ENCODE measurements at places on chromosomes 1 and 21.

- DNase-seq: peak; percentile 8
Measured at GRCh38 chr21:31142600-31142999, 104.3 kb upstream of the KRTAP19-8 start.

GRCh38 chr1:229835226-229835625 is 209.2 kb downstream of the URB2 start:
- DNase-seq: no peak

DNA sequence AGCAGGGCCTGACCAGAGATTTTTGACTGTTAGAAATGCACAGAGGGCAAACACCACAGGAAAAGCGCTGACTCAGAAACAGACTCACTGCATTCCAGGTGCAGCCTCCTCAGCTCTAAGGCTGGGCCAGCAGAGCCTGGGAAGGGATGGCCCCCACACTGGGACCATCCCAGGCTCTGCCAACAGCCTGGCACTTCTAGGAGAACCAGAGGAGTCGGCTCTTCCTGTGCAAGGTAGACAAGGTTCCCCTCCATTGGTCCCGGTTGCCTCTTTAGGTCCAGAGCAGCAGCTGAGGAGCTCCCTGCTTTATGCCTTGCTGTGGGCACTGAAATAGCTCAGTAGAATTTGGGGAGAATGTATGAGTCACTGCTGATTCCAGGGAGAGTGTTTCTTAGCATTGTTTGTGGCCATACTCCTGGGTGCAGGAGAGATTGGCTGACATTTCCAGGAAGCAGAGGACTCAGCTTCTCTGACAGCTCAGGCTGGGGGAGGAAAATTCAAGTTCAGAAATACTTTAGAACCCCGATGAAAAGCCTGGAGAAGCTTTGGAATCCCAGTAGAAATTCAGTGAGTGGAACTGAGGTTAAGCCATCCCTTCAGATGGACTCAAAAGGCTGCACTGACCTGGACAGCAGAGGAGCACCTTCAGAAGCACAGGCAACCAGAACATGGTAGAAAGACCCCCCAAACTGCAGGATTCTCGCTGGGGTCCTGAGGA is 19.7 kb downstream of the PRAMEF1 start:
- no peak for DNase-seq

DNA sequence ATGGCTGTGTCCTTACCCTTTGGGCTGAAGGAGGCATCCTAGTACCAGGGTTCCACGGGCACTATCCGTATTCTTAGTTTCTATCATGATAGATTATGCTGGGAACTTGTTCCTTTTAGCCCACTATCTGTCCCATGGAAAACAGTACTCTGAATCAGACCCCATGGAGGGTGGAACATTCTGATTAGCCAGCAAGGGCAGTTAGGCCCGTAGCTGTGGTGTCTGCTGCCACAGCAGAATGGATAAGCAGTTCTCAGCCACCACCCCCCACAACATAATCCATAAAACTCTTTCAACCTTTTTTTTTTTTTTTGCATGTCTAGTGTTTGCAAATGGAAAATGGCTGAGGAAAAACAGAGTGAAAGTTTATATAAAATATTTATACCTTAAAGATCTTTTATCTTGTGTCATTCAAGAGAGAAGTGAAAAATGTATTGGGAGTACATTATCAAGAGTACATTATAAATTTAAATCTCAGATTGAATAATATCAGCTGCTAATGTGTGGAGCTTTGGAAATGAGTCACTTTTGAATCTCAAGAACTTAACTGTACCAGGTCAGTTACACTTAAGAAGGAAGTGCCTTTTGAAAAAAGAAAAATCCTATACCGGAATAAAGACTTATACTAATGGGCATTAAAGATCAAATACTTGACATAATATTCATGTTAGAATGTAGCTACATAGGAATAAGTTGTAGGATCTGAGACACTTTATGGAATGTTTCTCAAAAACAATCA is 80.3 kb downstream of the NFIA start:
- DNase-seq: no peak

DNA sequence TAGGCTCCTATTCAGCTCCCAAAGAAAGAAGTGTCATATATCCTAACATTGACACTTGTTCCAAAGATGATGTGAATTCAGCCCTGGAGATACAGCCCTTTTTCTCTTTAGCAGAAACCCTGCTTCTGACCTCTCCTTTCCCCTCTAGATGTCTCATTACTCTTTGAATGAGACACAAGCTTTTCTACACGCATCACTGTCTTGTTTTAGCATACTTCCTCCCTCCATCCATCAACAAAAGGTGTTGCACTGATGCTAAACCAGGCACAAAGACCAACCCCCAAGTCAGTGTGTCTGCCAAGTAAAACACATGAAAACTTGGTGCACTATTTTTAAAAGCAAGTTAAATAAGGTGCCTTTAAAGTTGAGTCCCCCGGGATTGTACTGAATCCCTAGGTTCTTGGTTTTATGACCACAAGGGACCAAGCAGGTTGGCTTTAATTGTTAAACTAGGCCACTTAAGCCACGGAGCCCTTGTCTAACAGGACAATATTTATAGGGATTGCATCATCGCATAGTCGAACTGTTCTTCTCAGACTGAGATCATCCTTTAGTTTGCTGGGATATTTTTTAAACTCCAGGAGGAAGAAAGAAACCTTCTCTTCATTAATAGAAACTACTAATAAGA is 101.0 kb upstream of the GUCA2B start:
- no peak for DNase-seq

DNA sequence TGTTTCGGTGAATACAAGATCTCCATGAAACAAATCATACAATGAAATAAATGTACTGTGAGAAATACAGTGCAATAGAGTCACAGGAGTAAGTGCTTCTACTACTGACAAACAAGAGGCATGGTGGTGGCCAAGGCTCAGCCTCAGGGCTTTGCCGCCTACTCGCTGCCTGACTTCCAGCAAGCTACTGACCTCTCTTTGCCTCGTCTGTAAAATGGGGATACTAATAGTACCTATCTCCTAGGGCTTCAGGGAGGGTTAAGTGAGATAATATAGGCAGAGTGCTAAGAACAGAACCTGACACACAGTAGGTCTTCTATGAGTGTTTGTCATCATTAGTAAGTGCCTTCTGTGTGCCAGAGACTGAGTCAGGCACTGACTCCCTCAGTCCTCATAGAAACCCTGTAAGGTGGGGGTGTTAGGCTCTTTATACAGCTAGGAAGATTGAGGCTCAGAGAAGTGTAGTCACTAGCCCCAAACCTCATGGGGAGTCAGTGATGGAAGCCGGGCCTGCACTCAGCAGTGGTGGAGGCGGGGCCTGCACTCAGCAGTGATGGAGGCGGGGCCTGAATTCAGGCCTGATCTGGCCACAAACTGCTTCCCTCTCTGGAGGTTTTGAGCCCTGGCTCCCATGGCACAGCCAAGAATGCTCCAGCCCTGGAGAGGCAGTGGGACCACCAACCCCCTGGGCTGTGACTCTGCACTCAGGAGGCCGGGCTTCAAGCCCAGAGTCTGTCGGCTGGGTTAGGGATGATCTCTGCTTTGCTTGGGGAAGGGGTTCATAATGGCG is 6.8 kb downstream of the BSND start:
- no peak for DNase-seq

- DNase-seq: no peak
Measured at GRCh38 chr1:41045740-41046139, 24.2 kb upstream of the SLFNL1 start.

DNA sequence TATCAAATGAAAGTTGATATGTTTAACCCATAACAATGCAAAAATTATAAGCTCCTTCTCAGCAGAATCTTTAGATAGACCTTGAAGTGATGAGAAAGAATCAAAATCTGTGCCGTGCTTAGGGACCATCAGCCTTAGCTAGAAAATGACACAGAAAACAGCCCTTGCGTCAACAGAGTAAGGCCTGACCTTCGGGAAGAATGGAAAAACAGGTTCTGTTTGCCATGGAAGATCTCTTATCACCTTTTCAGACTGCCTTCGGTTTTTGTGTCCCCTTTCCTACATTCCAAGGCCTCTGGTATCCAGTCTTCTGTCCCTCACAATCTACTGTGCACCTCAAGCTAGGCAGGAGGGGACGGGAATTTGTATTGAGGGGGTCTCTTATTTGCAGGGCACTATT is 37.6 kb upstream of the DPT start:
- DNase-seq: no peak

- DNase-seq: peak; percentile 95
Measured at GRCh38 chr21:41663805-41664788, 102.8 kb downstream of the RIPK4 start.

- no peak for DNase-seq
Measured at GRCh38 chr1:41655632-41656031, 171.1 kb upstream of the EDN2 start.

- no peak for DNase-seq
Measured at GRCh38 chr1:26788515-26788785, 700 bp downstream of the PIGV start.

DNA sequence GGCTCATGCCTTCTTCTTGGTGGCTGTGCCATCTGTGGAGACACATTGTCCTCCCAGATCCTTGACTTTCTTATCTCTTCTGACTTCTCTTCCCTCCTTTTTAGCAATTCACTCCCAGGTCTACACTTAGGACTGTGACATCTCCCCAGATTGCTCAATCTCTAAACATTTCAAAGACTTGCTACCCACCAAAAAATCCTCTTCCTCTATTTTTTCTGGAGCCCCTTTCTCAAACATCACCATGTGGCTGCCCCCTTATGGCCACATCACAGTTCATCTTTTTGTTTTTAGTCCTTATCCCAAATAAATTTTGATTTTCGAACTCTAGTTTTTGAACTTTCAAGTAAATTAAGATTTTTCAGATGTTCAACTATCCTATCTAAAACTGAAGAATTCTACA is 148.6 kb upstream of the HOOK1 start:
- DNase-seq: peak; percentile 17

- DNase-seq: no peak
Measured at GRCh38 chr1:243250102-243250501, 5.0 kb downstream of the CEP170 start.

DNA sequence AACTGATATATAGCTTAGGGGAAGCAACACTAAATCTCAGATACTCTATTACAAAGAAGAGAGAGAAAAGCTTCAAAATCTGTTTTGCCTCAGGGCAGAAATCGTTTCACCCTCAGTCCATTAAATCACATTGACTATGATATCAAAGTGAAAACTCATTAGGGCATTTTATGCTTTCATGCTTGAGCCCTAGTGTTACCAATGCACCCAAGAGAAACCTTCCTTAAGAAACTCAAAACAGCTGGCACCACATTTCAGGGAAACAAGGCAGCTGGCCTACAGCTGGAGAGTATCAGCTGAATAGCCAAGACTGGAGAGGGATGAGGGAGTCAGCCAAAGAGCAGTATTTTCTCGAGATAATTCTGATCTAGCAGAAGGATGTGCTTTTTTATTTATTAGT is 14.9 kb downstream of the COLGALT2 start:
- no peak for DNase-seq

- peak; percentile 73 for DNase-seq
Measured at GRCh38 chr1:234214129-234214910, 158.9 kb upstream of the COA6 start.

GRCh38 chr1:214439352-214440119 is 111.9 kb downstream of the PTPN14 start:
- DNase-seq: peak; percentile 14

DNA sequence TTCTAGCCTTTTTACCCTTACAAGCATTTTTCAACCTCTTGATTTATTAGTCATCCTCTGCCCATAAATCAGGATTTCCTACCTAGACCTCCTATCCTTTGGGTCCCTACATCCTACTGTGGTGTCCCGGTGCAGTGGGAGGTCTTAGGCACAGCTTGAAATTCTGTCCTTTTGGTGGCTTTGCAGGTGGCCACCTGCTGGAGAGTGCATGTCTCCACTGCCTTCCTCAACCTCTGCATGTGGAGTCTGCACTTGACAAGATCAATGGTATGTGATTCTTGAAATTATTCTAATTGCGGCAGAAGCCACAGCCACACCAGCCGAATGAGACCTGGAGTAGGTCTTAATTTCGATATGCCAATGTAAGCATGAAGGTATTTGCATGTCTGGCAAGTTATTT is 11.4 kb upstream of the KCNA3 start:
- no peak for DNase-seq

DNA sequence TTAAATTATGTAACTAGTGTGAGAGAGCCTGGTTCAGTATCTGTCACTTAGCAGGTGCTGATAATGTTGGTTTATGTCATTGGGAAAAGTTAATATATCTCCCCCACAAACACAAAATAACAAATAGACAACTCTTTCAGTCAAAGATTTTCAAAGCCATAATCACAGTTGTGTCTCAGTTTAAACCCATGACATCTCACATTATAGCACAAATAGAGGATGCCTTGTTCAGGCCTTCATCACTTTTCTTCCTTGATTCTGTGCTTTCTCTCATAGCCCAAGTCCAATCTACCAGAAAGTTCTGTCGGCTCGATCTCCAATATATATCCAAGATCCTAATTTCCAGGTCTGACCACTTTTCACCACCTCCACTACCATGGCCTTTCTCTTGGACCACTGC is 6.2 kb upstream of the EPS15 start:
- DNase-seq: no peak

DNA sequence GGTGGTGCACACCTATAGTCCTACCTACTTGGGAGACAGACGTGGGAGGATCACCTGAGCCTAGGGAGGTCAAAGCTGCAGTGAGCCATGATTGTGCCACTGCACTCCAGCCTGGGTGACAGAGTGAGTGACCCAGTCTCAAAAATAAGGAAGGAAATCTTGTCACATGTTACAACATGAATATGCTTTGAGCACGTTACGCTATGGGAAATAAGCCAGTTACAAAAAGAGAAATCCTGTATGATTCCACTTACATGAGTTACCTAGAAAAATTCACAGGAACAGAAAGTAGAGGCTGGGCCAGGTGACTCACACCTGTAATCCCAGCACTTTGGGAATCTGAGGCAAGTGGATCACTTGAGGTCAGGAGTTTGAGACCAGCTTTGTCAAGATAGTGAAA is 6.7 kb upstream of the PADI6 start:
- DNase-seq: peak; percentile 54

GRCh38 chr1:177945943-177946650 is 23.8 kb downstream of the SEC16B start:
- peak; percentile 64 for DNase-seq

- DNase-seq: no peak
Measured at GRCh38 chr1:1211541-1212441, 2.2 kb downstream of the TNFRSF4 start.

DNA sequence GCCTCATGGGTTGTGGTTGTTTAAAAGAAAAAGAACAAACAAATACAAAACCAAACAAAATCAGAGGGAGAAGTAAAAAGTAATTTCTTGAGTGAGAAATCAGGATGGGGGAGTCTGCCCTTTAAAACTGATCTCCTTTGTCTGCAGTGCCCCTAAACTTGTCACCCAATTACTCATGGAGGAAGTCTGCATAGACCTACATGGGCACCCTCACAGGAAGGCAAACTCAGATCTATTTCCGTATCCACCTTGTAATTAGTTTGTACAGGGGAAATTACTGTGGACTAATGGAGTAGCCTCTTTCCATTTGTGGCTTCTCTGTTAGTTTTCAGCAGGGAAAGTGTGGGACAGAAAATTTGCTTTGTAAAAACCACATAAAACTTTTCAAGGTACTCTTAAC is 600.4 kb downstream of the ADGRL2 start:
- DNase-seq: no peak

- no peak for DNase-seq
Measured at GRCh38 chr1:164504749-164505148, 54.2 kb upstream of the PBX1 start.

GRCh38 chr21:46295177-46295770 is 9.1 kb downstream of the YBEY start:
- no peak for DNase-seq

Data from suppressor macrophage treated with lipopolysaccharide for 1 hour (primary cell).